ENCODE measurements at places on chromosomes 7 and 10. TPM values are rescaled to one million over a fixed set of nuclear protein-coding genes. Genes with fewer than 3 reads are reported as not detected.

- no peak overlapping the region for H3K27ac ChIP-seq
- no peaks in the 10 kb centered on the region for H3K4me1 ChIP-seq
- DNase-seq = no peak
- H3K27me3 ChIP-seq = no peaks in the 10 kb centered on the region
- H3K36me3 ChIP-seq = peaks cover 11% of the 10 kb centered on the region
Measured at GRCh38 chr10:118332236-118332635, 9.9 kb downstream of the FAM204A start.

GRCh38 chr7:54546081-54546985, 4.2 kb downstream of the VSTM2A start:
- H3K4me1 ChIP-seq = peaks cover 25% of the 10 kb centered on the region
- peak overlapping the region; percentile 59 for H3K4me3 ChIP-seq
- peaks cover 83% of the 10 kb centered on the region for H3K27me3 ChIP-seq
- no peaks in the 10 kb centered on the region for H3K36me3 ChIP-seq
- DNase-seq = peak; percentile 54

DNA sequence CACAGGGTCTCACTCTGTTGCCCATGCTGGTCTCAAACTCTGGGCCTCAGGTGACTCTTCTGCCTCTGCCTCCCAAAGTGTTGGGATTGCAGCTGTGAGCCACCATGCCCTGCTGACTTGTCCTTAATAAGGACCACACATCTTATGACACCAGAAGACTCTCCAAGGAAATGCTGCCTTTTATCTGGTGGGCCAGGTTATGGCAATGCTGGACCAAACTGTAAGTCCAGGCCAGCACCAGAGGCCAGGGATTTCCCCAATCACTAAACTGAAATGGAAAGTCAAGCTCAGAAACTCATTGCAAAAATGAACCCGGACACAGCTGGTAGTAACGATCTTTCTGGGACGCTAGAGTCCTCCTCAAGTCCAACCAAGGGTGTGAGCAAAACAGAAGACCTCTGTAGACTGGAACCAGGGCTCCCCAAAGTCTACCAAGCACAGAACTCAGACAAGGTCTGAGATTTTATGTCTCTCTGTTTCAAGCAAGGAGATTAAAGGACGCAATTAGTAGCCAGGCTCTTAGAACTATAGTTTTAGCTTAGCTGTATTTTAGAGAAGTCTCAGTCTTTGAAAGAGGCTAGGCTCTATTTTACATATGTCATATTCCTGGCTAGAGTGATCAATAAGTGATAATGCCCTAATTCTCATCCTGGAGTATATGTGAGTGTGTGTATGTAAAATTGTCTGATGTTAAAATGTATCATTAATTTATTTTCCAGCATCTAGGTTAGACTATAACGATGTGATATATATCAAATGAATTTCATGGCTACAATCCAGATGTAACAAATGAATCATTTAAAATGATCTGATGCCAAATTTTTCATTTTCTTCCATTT, 74.0 kb upstream of the ITGB1 start:
- no peak for DNase-seq
- H3K4me3 ChIP-seq = no peak overlapping the region
- peaks cover 4% of the 10 kb centered on the region for H3K4me1 ChIP-seq
- no peak overlapping the region for H3K27ac ChIP-seq
- no peaks in the 10 kb centered on the region for H3K36me3 ChIP-seq

GRCh38 chr7:88599528-88599927, 160.0 kb upstream of the ZNF804B start:
- no peak overlapping the region for H3K4me3 ChIP-seq
- no peak for DNase-seq
- no peaks in the 10 kb centered on the region for H3K27me3 ChIP-seq

The LIPK gene
- not detected for total RNA-seq

The RAPGEF5 gene
- total RNA-seq = 6.0 TPM

GRCh38 chr10:6786579-6787031, 206.5 kb upstream of the PRKCQ start:
- H3K4me1 ChIP-seq = peaks cover 8% of the 10 kb centered on the region
- no peaks in the 10 kb centered on the region for H3K36me3 ChIP-seq
- peak; percentile 29 for DNase-seq
- H3K27me3 ChIP-seq = peaks cover 2% of the 10 kb centered on the region
- no peak overlapping the region for H3K27ac ChIP-seq

The ORC5 gene
- total RNA-seq = 27.9 TPM

The PSMG3 gene
- total RNA-seq = 57.8 TPM

DNA sequence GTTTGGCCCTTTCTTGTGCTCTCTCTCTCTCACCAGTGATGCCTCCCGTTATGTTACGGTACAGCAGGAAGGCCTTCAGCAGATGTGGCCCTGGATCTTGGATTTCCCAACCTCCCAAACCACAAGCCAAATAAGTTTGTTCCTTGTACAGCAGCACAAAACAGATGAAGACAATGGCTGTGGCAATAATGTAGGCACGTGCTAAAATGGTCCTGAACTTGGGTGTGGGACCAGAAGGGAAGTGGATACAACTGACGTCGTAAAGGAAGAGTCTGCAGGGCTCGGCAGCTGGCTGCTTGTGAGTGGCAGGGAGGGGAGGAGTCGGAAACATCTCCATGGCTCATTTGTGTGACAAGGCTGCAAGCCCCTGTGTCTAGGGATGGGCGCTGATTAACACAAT, 26.8 kb downstream of the PROSER2 start:
- H3K27me3 ChIP-seq = no peaks in the 10 kb centered on the region
- no peak for DNase-seq
- H3K27ac ChIP-seq = no peak overlapping the region
- H3K4me1 ChIP-seq = no peaks in the 10 kb centered on the region
- peaks cover 3% of the 10 kb centered on the region for H3K36me3 ChIP-seq
- H3K4me3 ChIP-seq = no peak overlapping the region

GRCh38 chr7:44965937-44966730, 12.7 kb downstream of the MYO1G start:
- no peak overlapping the region for H3K4me3 ChIP-seq
- H3K27me3 ChIP-seq = no peaks in the 10 kb centered on the region
- H3K27ac ChIP-seq = no peak overlapping the region
- H3K4me1 ChIP-seq = no peaks in the 10 kb centered on the region
- DNase-seq = no peak

GRCh38 chr10:111158595-111158994, 81.8 kb downstream of the ADRA2A start:
- no peaks in the 10 kb centered on the region for H3K36me3 ChIP-seq
- no peak for DNase-seq
- no peaks in the 10 kb centered on the region for H3K4me1 ChIP-seq
- H3K27me3 ChIP-seq = peaks cover 29% of the 10 kb centered on the region
- no peak overlapping the region for H3K4me3 ChIP-seq

The FBXL13 gene
- 2.1 TPM for total RNA-seq

DNA sequence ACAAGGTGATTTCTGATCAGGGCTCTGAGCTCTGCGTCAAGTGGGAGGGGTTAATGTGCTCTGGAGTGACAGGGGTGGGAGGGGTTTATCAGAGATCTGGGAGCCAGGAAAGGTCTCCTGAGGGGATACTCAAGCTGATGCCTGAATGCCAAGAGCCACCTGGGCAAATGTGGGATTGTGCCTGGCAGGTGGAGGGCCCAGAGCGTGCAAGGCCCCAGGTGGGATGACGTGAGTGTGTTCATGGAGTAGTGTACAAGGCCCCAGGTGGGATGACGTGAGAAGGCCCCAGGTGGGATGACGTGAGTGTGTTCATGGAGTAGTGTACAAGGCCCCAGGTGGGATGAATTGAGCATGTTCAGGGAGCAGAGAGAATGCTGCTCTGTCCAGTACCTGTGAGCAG, 610.3 kb downstream of the PTPRN2 start:
- peaks cover 4% of the 10 kb centered on the region for H3K27me3 ChIP-seq
- H3K36me3 ChIP-seq = peaks cover 3% of the 10 kb centered on the region
- H3K4me3 ChIP-seq = no peak overlapping the region
- no peak overlapping the region for H3K27ac ChIP-seq

The EZH2 gene
- total RNA-seq = 106 TPM

The HGF gene
- 0.05 TPM for total RNA-seq

DNA sequence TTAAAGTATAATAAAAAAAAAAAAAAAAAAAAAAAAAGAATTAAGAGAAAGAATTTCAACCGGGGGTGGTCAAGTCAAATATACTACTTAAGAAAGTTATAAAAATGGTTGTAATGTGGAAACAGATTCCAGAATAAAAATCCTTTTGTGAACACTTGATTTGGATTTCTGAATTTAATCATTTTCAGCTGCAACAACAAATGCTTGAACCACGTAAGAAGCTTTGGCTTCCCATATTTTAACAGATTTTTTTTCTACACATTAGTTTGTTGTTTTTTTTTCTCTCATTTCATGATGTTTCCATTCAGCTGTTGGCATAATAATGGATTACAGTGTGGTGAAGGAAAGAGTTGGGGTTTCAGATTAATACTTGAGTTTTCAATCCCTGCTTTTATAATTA, 137.3 kb upstream of the AGR3 start:
- H3K36me3 ChIP-seq = no peaks in the 10 kb centered on the region
- no peaks in the 10 kb centered on the region for H3K27me3 ChIP-seq
- no peaks in the 10 kb centered on the region for H3K4me1 ChIP-seq
- no peak overlapping the region for H3K27ac ChIP-seq
- DNase-seq = no peak

- H3K4me1 ChIP-seq = peaks cover 7% of the 10 kb centered on the region
- no peaks in the 10 kb centered on the region for H3K27me3 ChIP-seq
- DNase-seq = no peak
- no peak overlapping the region for H3K27ac ChIP-seq
- peaks cover 7% of the 10 kb centered on the region for H3K36me3 ChIP-seq
- H3K4me3 ChIP-seq = no peak overlapping the region
Measured at GRCh38 chr10:86603256-86603655, 51.1 kb upstream of the OPN4 start.

- no peaks in the 10 kb centered on the region for H3K27me3 ChIP-seq
- H3K4me3 ChIP-seq = no peak overlapping the region
- H3K4me1 ChIP-seq = peaks cover 4% of the 10 kb centered on the region
- H3K36me3 ChIP-seq = no peaks in the 10 kb centered on the region
- no peak for DNase-seq
Measured at GRCh38 chr7:129252128-129252527, 27.3 kb downstream of the AHCYL2 start.

GRCh38 chr10:71961831-71962230, 2.4 kb upstream of the CHST3 start:
- H3K4me1 ChIP-seq = peaks cover 34% of the 10 kb centered on the region
- peak overlapping the region; percentile 85 for H3K4me3 ChIP-seq
- H3K36me3 ChIP-seq = peaks cover 6% of the 10 kb centered on the region
- peaks cover 11% of the 10 kb centered on the region for H3K27me3 ChIP-seq

GRCh38 chr10:65470986-65471385, 1454.8 kb upstream of the LRRTM3 start:
- H3K4me1 ChIP-seq = no peaks in the 10 kb centered on the region
- no peak overlapping the region for H3K4me3 ChIP-seq
- no peaks in the 10 kb centered on the region for H3K27me3 ChIP-seq
- no peaks in the 10 kb centered on the region for H3K36me3 ChIP-seq
- DNase-seq = no peak

The HTR5A gene
- not detected for total RNA-seq

The ASB10 gene
- not detected for total RNA-seq

GRCh38 chr7:31126976-31127375, 74.9 kb downstream of the ADCYAP1R1 start:
- no peak for DNase-seq
- no peak overlapping the region for H3K4me3 ChIP-seq
- H3K27me3 ChIP-seq = peaks cover 18% of the 10 kb centered on the region
- H3K36me3 ChIP-seq = no peaks in the 10 kb centered on the region

The NET1 gene
- total RNA-seq = 70.2 TPM

The PRPS1L1 gene
- not detected for total RNA-seq

- DNase-seq = no peak
- H3K27me3 ChIP-seq = no peaks in the 10 kb centered on the region
- H3K4me3 ChIP-seq = no peak overlapping the region
- no peak overlapping the region for H3K27ac ChIP-seq
Measured at GRCh38 chr7:6246251-6246917, 26.0 kb downstream of the CYTH3 start.

DNA sequence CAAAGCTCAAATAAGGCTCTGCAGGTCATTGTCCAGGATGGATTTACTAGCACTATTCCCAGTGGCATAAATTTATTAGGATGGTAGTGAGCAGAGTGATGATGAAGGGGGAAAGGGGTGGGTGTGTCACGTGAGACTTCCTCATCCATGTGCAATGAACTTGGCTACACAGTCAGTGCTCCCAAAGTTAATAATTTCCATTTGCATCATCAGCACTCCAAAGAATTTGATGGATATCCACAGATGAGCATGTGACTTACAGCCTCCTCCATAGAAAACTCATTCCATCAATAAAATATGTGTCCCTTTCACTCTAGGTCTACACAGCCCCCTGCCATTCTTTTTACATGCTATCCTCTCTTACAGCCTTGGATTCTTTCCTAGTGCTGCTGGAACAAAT, 142.6 kb upstream of the PLPP4 start:
- no peaks in the 10 kb centered on the region for H3K4me1 ChIP-seq

The GATAD1 gene
- 38.7 TPM for total RNA-seq

DNA sequence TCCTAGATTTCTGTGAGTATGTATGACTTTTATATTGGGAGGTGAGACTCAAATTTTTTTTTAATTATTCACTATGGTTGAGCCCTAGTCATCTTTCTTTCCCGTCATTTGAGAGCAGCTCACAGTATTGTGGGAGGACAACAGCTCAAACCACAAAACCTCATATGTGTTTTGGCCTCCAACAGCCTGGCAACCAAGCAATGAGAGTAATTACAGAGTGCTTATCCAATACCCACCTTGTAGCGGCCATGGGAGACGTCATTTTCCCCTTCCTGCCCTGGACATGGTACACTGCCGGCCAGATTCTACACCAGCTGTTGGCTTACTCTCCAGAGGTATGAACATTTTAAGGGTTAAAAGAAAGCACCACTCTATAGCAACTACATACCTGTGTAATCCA, 49.1 kb downstream of the DOCK4 start:
- H3K36me3 ChIP-seq = no peaks in the 10 kb centered on the region
- H3K27me3 ChIP-seq = no peaks in the 10 kb centered on the region
- H3K4me1 ChIP-seq = peaks cover 28% of the 10 kb centered on the region
- H3K4me3 ChIP-seq = no peak overlapping the region
- no peak overlapping the region for H3K27ac ChIP-seq

DNA sequence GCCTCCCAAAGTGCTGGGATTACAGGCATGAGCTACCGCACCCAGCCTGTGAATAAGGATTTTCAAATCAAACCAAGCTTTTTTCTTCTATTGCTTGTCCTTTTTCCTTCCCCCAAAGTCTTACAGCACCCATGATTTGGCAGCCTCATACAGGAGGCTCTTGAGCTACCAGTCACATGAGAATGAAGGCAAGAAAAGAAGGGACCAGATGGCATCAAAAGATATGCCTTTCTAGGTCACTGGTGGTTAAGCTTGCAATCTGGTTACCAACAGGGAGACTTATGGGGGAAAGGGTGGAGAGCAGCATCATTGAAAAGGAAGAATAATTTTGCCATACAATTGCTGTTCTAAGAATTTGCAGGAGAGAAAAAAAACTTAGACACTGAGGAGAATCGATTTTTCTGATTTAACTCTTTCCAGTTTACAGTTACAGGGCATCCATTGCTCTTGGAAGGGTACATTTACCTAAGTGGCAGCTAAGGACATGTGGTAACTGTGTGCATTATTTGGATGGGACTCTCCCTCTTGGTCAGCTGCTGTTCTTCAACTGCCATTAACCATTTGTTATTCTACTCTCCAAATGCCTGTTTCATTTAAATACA, 29.5 kb downstream of the SMNDC1 start:
- no peak overlapping the region for H3K4me3 ChIP-seq
- no peak overlapping the region for H3K27ac ChIP-seq
- H3K27me3 ChIP-seq = no peaks in the 10 kb centered on the region
- H3K4me1 ChIP-seq = peaks cover 26% of the 10 kb centered on the region
- no peak for DNase-seq

The HOXA10 gene
- not detected for total RNA-seq

The AKR1C4 gene
- total RNA-seq = not detected

The DPYSL4 gene
- total RNA-seq = 145 TPM

GRCh38 chr7:14760730-14761478, 141.6 kb downstream of the DGKB start:
- no peak for DNase-seq
- H3K27me3 ChIP-seq = no peaks in the 10 kb centered on the region
- no peaks in the 10 kb centered on the region for H3K4me1 ChIP-seq
- no peak overlapping the region for H3K27ac ChIP-seq
- no peak overlapping the region for H3K4me3 ChIP-seq
- no peaks in the 10 kb centered on the region for H3K36me3 ChIP-seq
